ENCODE measurements at places on chromosomes 5 and 9.

DNA sequence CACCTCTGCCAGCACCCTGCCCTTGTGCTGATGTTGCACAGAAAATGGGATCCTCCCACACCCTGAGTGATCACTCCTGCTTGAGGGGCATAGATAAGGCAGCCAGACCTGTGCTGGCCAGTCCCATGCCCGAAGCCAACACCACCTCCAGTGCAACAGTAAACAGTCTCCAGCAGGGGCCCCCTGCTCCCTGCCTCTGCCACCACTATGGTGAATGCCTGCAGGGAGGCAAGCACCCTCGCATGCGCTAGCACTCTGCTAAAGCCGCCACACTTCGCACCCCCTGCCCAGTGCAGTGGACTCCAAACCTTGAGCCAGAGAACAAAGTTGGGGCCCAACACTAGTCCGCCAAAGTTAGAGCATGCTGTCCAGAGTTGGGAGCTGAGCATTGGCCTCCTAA, 118.7 kb downstream of the PJA2 start:
- DNase-seq = no peak

GRCh38 chr9:77488439-77489126, 159.5 kb downstream of the GNA14 start:
- no peak for DNase-seq

DNA sequence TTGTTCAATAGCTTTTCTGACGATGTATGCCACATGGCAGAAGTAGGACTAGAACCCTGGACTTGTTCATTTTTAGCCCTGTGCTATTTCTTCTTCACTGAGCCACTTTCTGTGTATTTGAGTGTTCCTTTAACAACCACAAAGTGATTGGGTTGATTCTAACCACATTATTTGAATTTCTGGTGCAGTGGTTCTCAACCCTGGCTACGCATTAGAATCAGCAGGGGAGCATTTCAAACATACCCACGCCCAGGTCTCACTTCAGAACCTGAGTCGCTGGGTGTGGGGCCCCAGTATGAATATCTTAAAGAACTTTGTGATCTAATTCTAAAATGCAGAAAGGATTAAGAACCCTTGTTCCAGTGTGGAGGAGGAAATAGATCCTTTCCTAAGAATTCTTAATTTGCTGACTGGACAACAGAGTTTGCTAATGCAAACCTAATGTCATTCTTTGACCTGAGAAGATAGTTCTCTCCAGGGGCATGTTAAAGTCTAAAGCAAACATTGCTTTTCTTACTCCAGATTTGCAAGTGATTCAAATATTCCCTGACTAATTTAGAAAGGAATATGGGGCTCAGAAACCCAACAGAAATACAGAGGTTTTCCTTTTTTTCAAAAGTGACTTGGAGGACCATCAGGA, 75.4 kb upstream of the GDNF start:
- DNase-seq = no peak

DNA sequence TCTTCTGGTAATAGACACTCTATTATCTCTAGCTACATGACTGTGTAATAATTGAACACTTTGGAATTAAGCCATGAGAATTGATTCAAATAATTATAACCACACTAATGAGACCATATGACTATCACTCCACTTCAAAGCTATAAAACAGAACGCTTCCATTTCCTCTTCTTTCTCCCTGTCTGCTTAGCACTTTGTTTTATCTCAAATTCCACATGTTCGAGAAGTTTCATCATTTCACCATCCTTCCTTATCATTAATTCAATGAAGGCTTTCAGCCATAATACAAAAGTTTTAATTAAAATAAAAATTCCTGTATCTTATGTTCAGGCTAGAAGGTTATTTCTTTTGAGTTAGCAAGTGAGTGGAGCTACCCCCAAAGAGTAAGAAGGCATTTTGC, 7.4 kb upstream of the DCTN4 start:
- no peak for DNase-seq

- no peak for DNase-seq
Measured at GRCh38 chr5:66713998-66714397, 117.8 kb downstream of the MAST4 start.

DNA sequence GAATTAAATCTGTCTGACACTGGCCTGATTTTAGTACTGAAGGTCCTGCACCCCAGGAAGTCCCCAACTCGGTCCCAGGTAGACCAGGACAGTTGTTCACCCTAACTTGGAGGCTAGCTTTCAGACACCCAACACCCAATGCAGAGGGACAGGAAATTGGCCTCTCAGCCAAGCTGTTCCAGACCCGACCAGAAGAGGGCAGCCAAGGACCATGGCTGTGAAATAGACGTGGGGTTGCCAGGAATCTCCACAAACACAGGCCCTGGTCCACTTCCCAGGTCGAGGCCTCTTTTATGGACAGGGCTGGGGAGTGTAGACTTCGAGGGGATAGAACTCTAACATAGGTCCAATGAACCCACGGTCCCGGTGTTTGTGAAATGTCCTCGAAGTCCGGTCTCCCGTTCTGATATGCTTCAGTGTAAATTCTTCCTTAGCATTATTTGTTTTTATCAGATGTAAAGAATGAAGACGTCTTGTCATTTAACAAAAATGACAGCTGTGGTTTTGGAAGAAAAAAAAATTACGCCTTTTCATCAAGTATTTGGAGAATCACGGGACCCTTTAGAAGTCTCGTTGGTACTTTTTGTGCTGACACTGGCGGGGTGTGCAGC, 260.3 kb upstream of the ADAMTS16 start:
- DNase-seq = peak; percentile 7

GRCh38 chr5:175652741-175653663, 4.9 kb upstream of the HRH2 start:
- DNase-seq = peak; percentile 67

DNA sequence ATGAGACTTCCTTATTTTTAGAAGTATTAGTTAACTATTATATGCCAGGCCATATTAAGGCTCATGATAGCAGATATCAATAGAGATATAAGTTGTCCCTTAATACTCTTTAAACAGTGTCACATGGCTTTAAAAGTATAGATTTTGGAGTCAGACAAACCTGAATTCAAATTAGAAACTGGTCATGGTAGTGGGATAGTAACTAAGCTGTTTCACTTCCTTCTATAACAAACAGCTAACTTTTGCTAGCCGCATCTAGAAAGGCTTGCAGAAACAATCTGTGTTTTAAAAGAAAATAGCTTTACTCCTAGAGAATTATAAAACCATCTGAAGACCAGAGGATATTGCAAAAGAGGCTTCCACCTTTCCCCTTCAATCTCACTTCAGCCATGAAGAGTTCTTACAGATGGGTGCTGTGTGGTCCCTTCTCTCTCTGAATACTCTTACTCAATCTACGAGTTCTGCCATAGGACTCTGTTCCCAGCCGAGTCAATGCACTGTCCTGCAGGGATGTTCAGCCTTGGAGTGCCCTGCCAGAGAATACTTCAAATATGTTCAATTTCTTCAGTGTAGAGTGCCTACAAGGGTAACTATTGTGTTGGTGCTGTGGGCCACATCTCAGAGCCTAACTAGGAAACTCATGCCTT, 810.2 kb downstream of the EFNA5 start:
- DNase-seq = no peak

Data from CD4-positive, alpha-beta T cell treated with Interleukin-1 beta for 1 hour (primary cell).